ENCODE measurements at places on chromosomes 3 and 15.

- no peak for DNase-seq
These were observed 136.7 kb downstream of the GBE1 start for GRCh38 chr3:81624756-81625155.

- DNase-seq, result no peak
These were observed 180.4 kb downstream of the SMAD6 start for GRCh38 chr15:66882251-66883020.

DNA sequence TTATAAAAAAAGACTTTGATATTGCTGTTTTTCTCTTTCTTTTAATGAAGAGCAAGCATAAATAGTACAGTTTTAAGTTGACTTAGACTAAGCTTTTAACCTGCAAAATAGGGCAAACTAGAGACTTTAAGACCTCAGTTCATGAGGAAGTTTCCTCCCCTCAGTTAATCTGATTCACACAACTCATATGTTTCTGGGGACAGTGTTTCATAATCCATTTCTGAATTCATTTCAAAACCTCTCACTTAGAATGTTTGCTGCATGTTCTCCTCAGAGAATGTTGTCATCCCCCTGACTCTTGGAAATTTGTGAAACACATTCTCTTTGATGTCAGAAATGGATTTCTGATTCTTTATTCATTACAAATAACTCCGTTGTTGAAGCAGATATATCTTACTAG is 79.3 kb upstream of the SKOR1 start:
- DNase-seq, result no peak

DNA sequence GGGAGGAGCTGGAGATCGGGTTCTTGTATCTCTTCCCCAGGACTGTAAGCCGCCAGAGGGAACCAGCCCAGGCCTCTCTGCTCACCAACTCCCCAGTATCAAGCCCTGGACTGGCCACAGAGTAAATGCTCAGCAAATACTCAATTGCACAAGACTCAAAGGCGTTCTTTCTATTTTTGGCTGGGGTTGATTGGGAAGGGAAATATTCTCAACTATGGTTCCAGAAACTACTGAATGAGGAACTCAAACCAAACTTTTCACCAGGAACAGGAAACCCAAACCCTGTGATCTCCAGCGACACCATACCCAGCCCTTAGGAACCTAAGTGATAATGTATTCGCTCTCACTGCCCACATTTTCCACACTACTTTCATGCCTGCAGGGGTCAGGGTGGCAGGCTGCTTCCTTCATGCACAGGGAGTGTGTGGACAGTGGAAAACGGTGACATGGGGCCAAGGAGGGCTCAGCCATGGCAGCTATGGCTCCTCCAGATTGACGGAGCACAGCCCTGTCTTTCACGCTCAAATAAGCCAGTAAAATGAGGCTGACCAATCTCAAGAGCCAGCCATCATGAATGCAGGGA is 124.7 kb upstream of the RAD18 start:
- DNase-seq, result no peak

- DNase-seq, result peak; percentile 38
These were observed 533.1 kb downstream of the TBL1XR1 start for GRCh38 chr3:176663837-176664831.

DNA sequence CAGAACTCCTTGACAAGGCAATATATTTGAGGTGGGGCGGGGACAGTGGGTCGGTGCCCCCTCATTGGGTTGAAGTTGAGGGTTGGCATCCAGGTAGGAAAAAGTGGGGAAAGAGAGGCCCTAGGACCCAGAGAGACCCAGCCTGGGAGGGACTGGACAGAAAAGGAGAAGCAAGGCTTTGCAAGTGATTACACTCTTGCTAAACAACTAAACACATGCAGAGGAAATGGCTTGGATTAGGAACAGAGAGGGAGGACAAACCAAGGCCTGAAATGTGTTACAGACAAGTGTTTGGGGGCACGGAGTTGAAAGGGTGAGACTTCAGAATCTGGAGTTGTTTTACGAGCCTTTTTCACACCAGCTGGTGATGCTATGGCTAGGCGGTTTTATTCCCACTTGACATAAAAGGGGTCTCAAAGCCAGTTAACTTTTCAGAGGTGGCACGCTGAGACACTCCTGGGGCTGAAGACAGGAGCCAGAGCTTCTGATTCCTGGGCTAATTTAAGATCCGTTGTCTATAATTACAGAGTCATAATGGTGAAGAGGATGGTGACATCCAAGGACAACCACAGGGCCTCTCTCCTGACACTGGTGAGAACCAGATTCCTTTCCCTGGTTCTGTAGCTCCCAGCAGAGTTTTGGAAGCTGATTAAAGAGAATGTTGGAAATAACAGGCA is 7.7 kb upstream of the KCTD6 start:
- no peak for DNase-seq

- no peak for DNase-seq
These were observed 221.7 kb downstream of the CGGBP1 start for GRCh38 chr3:87837076-87837475.

DNA sequence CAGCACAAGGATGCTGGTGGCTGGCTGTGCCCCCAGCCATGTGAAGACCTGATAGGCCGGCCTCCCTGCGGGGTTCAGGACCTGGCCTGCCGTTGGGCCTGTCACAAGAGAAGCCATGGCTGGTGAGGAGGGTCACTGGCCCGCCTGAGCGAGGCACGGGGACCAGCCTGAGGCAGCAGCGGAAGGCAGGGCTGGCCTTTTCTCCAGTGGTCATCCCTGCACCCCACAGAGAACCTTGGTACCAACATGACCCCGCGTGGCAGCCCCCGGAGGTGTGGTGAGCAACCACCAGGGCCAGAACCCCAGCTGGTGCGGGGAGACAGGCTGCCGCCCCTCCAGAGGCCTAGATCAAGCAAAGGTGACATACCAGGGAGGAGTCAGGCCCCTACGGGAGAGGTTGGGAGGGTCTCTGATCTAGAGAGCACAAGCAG is 134.1 kb upstream of the MEF2A start:
- no peak for DNase-seq

- no peak for DNase-seq
These were observed 19.9 kb upstream of the GOLGA8J start for GRCh38 chr15:30062881-30063280.

- DNase-seq, result no peak
These were observed 2.2 kb downstream of the CAND2 start for GRCh38 chr3:12798559-12799179.

GRCh38 chr15:69685512-69686452 is 233.2 kb downstream of the RPLP1 start:
- no peak for DNase-seq

DNA sequence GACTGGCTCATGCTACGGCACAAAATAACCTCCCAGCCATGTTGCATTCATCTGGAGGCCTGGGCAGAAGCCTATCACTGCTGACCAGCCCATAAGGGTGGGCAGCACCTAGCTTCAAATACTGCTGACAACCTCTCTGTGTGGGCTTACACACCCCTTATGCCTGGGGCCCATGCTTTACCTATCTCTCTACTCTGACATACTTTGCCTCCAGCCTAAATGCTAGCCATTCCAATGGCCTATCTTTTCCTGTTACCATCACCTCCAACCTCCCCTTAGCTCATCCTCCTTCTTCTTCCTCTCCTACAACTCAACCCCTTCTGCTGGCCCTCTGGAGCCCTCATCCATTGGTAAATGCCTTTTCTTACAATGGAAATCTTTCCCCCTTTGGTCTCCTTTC is 41.0 kb upstream of the PPP2R3A start:
- DNase-seq, result no peak

- DNase-seq, result no peak
These were observed 63.8 kb downstream of the MRPL46 start for GRCh38 chr15:88403351-88403791.

GRCh38 chr3:114566162-114566755 is 272.4 kb downstream of the TIGIT start:
- no peak for DNase-seq

- DNase-seq, result no peak
These were observed 549.5 kb downstream of the DIPK2A start for GRCh38 chr3:144521131-144521530.

DNA sequence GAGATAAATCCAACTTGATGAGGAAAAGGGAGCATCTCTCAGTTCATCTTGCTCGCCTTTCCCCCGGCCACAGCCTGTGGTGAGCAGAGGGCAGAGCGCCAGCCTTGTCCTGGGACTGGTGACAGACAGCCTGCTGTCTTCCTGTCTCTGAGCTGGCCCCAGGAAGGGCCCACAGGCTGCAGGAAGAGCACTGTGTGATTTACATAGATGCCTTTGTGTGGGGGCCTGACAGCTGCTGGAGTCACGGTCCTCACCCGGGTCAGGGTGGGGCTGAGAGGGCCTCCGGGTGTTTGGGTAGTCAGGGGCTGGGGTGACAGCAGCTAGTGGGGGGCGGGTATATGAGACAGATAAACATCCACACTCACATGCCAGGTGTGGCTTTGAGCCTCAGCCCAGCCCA is 29.3 kb downstream of the PLA2G4D start:
- no peak for DNase-seq

DNA sequence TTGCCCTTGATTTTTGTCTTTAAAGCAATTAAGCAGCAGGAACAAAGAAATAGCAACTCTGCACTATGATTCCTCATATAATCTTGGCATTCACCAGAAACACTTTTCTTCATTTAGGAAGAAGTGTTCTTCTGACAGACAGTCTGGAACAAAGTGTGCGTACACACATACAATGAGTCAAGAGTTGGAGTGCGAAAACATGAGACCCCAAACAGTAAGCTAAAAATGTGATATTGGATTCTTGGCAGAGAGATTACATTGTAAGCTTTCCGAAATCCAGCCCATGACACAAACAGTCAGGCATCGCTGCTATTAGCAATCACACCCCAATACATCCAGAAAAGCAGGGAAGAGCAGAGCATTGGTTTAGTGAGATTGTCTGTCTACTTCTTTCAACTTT is 306.7 kb upstream of the TBC1D5 start:
- no peak for DNase-seq

DNA sequence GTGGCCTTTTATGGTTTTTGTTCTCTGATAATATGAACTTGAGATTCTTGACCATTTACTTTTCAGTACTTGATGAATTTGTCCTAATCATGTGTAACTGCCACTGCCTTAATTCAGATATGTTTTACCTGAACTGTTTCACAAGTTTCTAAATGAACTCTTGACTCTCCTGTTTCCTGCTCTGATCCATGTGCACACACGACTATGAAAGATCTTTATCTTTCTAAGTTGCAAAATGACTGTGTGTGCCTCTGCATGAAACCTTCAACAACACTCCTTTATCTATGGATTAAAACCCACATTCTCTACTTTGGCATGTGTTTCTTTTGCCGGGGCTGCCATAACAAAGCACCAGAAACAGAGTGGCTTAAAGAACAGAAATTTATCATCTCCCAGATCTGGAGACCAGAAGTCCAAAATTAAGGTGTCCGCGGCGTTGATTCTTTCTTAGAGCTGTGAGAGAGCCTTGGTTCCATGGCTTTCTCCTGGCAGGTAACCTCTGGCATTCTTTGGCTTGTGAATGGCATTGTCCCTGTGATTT is 275.0 kb downstream of the ADAMTSL3 start:
- no peak for DNase-seq

DNA sequence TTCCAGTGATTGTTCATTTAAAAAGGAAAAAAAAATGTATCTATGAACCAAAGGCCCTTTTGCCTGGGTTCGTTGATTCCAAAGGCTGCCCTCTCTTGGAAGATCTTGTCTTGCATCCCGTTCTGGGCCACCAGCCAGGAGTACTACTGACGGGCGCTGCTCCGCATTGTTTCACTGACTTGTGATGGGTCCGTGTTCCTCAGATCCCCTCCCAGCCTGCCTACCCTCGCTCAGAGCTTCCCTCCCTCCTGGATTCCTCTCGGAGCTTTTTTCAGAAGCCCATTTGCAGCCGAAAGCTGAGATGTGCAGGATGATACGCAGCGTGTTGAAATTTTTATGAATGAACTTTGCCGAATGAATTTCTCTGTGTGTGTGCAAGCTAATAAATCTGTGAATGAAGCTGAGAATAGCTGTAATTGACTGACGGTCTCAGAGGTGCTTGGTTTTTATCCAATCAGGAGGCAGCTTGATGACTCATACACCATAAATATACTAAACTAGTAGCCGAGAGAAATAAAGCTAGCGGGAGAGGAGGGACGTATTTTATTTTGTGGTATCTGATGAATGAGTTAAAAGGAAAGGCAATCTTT is at the start of gene SHC4:
Gene SHC4 (minus strand): TSS at position 396 of the 590 bp plus-strand sequence. CDS start 904 bp downstream, outside the sequence.
- DNase-seq, result peak; percentile 75

DNA sequence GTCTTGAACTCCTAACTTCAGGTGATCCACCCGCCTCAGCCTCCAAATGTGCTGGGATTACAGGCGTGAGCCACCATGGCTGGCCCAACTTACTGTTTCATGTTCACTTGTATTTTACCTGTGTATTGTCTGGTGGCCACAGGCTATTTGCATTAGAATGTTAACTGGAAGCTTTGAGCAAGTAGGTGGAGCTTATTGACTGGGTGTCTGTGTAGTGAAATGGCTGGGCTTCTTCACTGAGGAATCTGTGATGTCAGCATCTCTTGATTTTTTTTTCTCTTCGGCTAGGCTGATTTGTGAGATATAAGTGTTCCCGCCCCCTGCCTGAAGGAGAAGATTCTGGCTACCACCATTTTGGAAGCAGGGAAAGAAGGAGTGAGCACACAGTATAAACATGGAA is 237.8 kb upstream of the PEX5L start:
- DNase-seq, result no peak

DNA sequence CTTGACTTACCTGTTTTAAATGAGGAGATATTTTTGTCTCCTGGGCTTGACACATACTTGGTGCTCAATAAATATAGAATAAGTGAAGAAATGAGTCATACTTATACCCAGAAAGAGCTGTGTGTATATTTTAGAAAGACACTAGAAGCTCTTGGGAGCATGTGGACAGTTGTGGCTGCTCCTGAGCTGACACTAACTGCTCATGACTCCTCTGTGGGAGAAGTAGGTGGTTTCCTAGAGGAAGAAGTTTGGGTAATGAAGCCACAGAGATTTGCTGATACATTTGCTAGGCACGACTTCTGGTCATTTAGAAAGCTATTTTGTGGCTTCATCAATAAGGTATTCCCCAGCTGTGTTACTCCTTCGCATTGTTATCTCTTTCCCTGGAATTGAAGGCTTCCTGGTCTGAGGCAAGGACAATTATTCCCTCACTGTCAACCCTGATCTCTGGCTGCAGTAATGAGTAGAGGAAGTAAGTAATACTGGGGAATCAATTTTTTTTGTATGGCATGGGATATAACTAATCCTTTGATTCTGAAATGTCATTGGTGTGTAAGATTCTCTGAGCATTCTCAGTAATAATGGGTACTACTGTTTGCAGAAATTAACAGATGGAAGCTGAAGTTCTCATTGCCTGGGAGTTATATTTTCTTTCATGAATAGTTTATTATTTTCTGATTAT is 79.6 kb upstream of the DCBLD2 start:
- DNase-seq, result peak; percentile 72
